Stimulated activated CD4-positive, alpha-beta T cell treated with anti-CD3 and anti-CD28 coated beads, Interleukin-12 subunit alpha, Interleukin-12 subunit beta, amount 100 ng/mL, for 4 hours (primary cell): ENCODE measurements at places on chromosomes 1 and 21.

GRCh38 chr1:228457017-228457395, 30.2 kb upstream of the RNF187 start:
- DNase-seq: no peak

DNA sequence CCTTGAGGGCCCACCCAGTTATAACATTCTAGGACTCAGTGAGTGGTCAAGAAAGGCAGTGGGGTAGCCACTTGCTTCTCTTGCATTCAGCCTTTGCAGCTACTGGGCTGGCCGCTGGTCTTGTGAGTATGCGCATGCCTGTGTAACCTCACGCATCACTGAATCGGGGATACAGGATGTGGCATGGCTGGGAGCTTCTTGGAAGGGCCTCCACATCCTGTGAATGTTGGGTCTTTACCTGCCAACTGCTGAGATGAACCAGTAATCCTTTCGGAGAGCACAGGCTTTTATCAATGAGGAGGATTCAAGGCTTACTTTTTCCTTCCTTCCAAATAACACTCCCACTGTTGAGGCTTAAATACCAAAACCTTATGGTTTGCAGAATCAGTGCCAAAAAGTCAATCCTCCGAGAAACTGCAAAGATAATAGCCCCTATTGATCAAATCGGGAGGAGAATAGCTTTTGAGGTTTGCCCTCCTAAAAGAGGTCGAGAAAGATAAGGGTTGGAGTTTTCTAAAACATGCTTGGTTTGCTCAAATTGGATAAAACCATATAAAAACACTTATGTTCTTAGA, 198.9 kb upstream of the UBE2U start:
- DNase-seq: no peak

DNA sequence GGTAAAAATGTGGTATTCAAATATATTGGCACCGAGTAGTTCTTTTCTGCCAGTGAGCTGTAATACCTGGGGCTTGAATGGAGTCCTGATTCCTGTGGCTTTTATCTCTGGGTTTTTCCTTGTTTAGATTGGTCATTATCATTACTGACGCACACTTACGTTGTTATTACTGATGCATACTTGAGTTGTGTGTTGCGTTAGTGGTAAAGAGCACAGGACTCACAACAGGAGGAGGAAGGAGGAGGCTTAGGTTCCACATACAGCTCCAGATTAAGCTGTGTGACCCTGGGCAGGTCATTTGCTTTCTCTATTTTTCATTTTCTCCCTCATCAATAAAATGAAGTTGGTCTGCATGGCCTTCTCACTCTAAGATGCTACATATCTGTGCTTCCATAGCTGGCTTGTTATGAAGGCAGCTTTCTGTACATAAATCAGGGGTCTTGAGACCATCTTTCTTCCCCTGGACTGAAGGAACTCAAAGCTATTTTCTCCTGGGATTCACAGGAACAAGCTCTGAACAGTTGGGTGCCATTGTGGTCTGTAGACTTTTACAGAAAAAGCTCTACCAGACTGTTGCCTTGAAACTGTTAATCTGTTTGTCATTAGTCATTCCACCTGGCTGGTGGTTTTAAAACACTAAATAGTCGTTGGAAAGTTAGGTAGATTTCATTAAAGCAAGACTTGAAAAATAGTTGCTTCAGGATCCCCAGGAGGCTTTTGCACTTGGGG, 5.6 kb downstream of the ARID1A start:
- no peak for DNase-seq

GRCh38 chr1:38444770-38445442, 398.3 kb upstream of the POU3F1 start:
- DNase-seq: no peak

DNA sequence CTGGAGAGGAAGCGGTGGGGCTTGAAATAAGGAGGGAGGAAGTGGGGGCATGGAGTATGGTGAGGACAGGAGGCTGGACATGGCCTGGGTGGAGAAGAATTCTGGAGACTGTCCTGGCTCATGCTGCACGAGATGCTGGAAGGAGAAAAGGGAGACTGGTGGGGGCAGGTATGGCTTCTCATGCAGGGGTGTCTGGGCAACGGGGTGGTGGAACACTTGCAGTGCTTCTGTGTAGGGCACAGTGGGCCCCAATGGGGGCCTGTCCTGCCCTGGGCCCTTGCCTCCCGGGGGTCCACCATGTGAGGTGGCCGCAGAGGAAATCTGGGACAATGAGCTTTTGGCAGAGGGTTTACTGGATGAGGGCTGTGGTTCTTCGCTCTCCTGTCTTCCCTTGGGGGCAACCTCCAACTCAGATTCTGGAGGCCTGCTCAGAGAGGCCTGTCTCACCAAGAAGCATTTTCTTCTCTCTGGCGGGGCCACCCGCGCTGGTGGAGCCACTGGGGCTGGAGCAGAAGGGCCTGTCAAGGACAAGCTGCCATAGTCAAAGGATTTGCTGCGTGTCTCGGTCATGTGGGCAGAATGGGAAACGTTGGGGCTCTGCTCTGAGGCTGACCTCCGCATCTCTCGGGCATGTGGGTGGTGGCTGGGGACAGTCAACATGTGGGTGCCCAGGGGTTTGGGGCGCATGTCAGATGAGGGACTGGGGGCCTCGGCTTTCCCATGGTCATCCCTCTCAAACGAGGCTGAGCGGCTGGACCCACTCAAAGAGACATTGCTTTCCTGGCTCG, 96.9 kb upstream of the EDN2 start:
- no peak for DNase-seq

- DNase-seq: no peak
Observed at GRCh38 chr1:240582953-240583352, 29.0 kb downstream of the GREM2 start.

- no peak for DNase-seq
Observed at GRCh38 chr1:54126271-54126815, 26.5 kb downstream of the CDCP2 start.

- no peak for DNase-seq
Observed at GRCh38 chr21:14086553-14086952, 124.2 kb downstream of the LIPI start.

DNA sequence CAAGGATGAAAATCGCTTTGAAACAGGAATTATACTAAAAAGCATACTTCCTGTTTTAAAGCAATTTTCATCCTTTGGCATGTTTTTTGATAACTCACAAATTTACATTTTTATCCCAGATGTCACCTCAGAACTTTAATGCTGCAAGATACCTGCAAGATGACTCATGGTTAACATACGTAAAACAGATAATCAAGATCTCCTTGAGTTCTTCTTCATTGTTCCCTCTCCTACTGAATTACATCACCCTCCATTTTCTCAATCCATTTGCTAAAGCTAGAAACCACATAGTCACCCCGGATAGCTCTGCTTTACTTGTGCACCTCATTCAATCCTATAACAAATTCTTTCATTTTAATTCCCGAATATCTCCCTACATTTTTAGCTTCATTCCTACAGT, 1114.2 kb downstream of the PLA2G4A start:
- DNase-seq: no peak

DNA sequence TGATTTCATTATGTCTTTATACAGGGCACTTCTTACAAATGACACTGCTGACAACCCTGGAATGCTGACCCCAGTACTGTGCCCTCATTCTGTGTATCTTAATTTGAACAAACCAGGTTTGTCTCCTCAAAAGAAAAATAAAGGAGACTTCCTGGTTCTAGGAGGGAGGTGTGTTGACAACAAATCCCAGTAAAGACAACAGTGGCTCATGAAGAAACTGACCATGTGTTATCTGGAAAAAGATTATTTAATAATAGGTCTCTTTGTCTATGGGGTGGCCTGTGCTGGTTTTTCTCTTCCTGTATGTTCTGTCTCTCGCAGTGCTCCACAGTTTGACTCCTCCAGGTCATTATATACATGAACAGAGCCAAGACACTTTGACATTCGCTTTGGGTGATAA, 454.6 kb downstream of the LMO4 start:
- no peak for DNase-seq

DNA sequence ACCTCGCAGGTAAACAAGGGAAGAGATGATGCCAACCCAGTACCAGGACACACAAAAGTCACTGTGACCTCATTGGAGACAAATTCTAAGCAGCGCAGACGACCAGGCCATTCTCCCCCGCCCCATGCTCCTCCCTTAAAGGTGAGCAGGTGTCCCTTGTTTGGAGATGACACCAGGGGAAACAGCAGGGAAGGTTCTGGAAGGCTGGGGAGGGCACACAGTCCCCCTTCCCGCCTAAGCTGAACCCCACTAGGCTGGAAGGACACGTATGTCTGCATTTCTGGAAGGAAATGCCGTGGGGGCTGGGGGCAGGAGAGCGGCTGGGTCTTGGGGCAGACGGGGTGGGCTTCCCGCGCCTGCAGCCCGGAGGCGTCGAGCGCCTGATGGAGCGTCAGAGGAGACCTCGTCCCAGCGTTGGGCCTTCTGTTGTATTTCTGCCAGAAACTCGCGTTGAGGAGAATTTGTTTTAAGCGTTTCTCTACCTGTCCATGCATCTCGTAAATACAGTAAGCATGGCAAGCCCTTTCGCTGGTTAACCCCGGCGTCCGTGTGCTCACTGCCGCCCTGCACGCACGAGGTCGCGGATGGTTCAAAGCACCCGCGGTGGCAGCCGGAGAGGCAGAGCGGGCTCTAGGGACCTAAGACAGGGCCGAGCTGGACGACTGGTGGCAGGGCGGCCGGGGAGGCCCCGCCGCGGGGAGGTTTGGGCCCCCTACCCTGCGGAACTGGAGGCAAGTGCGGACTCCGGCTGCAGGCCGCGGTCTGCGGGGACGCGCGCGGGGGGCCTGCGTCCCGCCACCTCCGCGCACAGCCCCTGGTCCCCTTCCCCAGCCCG, 1.2 kb upstream of the LHX4 start:
- DNase-seq: no peak

DNA sequence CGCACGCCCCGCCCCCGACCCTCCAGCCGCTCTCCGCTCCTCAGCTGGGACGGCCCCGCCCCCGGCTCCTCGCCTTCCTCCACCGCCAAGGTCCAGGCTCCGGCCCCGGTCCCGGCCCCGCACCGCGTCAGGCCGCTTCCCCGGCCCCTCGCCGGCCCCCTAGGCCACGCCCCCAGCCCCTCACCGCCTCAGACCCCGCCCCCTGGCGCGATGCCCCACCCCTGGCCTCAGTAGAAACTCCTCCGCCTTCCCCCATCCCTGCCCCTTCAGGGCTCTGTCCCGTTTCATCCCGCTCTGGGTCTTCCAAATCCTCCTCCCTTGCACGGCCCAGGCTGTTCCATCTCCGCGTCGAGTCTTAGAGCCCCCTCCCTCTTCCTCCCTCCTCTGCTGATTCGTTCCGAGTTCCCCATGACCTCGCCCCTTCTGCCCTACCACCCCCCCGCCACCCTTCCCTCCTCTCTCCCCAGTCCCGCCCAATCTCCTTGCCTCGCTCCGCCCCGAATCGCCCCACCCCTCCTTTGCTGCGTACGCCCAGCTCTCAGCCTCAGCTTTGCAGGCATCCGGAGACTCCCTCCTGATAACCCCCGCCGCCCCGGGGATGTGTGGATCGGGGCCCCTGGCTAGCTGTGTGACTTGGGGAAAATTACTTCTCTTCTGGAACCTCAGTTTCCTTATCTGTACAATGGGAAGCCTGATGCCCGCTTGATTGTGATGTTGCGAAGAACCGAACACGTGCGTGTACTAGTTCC, 448 bp upstream of the ASAP3 start:
- DNase-seq: peak; percentile 87

GRCh38 chr1:22370190-22370498, 81.5 kb upstream of the ZBTB40 start:
- no peak for DNase-seq
